ENCODE measurements at places on chromosomes 2 and 18.

GRCh38 chr18:3511980-3512379 lies 62.0 kb downstream of the TGIF1 start:
- DNase-seq: no peak

DNA sequence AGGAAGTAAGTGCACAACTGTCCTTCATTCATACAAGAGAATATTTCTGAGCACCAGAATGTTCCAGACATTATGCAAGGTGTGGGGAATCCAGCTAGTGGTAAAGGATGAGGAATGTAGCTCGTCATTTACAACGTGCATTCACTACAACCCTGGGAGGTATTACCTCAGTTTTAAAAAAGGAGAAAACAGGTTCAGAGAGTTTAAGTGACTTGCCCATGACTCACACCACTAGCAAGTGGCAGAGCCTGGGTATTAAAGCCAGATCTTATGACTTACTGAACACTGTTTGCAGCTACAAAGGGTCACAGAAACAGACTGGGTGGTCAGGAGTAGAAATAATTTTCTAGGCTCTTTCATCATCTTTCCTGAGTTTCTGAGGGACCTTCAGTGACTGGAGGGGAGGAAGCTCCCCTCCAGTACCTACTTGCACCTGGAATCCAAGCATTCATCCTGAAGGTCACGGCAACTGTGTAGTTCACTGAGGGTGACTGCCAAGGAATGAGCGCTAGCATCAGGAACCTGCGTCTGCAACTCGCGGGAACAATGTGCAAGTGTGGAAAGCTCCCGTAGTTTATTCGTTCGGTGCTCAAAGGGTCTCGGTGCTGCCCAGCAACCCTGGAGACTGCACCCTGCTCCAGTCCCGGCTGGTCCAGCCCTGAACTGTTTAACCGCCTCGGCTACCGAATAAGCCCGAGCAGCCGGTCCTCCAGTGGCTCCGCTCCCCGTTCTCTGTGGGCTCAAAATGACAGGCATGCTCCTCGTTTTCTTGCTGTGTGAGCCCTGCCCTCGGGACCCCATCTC lies 647 bp downstream of the CCDC121 start:
- no peak for DNase-seq

DNA sequence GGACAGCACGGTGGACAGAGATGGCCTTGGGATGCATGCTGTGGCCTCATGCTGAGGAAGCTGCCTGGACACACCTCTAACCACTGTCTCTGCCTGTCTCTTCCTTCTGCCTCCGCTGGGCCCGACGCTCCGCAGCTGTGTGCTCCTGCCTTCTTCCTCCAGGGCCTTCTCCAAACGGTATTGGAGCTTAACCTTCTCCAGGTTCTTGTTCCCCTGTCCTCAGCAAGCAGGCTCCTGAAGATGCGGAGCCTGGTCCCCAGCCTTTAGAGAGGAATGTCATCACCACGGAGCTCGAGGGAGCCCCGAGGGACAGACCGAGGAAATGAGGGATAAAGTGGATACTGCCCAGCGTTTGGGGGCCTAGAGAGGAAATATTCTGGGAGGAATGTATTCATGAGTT lies 155.1 kb downstream of the DYSF start:
- no peak for DNase-seq

DNA sequence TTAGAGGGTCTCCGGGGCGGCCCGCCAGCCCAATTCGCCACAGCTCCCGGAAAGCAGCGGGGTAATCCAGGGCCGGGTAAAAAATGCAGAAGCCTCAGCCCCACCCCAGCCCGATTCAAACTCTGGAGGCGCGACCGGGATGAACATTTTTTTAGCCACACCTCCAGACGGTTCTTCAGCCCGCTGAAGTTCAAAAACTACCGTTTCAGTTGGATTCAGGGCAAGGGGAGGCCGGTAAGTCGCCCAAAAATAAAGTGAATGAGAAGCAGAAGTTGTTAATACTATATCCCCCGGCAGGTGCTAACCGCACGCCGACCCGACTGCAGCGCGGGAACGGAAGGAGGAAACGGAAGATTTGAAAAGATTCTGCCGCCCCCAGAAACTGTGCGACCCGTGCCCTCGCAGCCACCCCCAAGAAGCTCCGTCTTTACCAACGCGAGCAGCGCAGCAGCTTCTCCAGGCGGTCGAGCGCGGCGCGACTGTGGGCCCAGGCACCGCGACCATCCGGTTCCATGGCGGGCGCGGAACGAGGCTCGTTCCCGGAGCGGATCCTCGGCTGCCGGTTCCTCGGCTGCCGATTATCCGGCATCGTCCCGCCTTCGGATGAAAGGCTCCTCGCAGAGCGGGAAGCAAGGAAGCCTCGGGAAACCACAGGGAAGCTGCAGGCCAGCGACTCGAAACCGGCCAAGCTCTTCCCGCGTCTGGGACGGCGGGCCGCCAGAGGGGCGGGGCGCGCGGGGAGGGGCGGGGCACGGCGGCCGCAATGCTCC lies at the start of gene BARD1:
BARD1 (minus strand) TSS at position 703 of the 770 bp plus-strand sequence; CDS start at position 589, 114 bp downstream.
- DNase-seq: no peak

- DNase-seq: no peak
Measured at GRCh38 chr2:169073211-169073962, 4.0 kb downstream of the DHRS9 start.

DNA sequence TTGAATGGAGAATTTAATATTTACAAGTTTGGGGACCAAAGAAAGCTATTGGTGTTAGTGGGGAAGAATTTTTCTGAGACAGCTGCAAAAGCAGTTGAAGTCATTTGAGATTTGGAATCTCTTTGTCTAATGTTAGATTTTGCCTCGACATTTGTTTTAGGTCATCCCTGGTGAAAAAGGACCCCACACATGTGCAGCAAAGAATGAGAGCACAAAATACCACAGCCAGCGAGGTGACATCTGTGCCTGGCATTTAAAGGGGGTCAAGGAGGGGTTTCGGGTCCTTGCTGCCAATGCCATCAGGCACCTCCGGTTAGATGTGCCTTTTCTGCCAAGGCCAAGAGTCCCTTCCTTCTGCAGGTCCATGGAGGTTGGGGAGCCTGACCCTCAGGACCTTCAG lies 173.3 kb downstream of the TRIB2 start:
- DNase-seq: no peak

- DNase-seq: no peak
Measured at GRCh38 chr2:148992448-148992847, 46.1 kb upstream of the LYPD6B start.

GRCh38 chr2:9076210-9076609 lies 72.7 kb upstream of the MBOAT2 start:
- DNase-seq: no peak

DNA sequence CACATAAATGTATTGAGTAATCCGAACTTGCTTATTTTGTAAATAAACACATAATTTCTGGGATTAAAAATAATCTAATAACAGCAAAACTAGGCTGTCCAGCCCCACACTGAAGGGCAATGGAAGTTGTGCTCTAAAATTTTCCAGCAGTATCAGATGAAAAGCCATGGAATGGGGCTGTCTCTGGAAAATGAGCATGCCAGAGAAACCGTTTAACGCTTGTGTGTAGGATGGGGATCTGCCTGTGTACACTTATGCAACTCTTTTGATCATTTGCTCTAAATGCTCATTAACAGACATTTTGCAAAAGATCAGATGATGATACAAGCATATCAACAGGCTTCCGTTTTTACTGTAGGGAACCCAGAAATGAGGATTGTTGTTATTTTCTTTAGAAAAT lies 177.6 kb downstream of the SLC8A1 start:
- DNase-seq: no peak

DNA sequence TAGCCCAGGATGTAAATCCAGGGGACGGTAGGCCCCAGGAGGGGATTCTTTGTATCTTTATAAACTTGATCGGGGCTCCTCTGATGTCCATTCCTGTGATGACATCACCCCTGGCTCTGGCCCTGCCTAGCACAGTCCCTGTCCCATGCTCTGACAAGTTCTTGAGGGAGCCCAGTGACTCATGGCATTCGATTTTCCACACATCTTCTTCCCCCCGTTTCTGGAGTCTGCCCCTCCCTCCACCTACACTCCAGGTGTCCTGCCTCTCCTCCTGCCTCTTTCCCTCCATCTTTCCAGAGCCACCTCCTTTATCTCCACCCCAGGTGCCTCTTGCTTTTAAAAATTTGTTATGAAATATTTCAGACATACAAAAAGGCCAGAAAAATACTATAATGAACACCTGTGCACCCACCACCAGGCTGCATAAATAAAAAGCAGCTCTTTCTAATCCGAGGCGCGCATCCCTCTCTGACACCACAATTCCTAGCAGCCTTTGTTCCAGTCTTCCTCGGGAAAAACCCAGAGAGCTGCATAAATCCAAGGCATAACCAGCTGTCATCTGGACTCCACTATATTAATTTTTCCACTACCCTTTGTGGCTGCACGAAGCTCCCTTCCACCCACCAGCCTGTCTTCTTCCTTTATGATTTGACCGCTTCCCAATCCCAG lies 207.7 kb downstream of the ZBTB7C start:
- DNase-seq: no peak

- DNase-seq: no peak
Measured at GRCh38 chr2:85806358-85807118, 52.7 kb downstream of the ATOH8 start.

- no peak for DNase-seq
Measured at GRCh38 chr2:44051593-44052347, 56.0 kb upstream of the LRPPRC start.

GRCh38 chr2:120737340-120738101 lies 1.9 kb downstream of the GLI2 start:
- DNase-seq: no peak

GRCh38 chr2:105739426-105739825 lies 5.3 kb upstream of the NCK2 start:
- DNase-seq: no peak

DNA sequence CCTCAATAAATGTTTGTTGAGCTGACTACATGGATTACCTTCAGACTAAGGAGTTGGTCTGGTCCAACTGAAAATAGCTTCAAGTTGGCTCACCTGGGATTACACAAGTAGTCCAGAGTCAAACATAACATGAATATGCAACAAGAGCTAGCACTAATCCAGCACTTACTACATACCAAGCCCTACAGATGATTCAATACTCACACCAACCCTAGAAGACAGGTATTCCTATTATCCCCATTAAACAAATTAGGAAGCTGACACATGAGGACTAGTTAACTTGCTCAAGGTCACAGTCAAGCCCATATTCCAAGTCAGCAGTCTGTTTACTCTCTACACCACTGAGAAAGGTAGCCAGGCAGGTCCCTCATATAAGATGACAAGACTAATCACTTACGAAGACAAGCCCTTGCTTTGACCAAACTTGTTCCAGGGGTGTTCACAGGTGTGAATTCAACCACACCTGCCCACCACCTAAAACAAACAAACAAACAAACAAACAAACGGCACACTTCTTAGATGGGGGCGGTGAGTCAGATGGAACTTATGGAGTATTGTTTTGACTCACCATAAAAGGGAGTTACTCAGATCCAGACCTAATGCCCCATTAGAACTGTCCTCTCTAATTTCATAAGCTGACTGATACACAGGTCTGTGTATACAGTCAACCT lies 29.1 kb downstream of the TMEM131 start:
- DNase-seq: no peak

- DNase-seq: no peak
Measured at GRCh38 chr2:154466226-154466625, 232.3 kb upstream of the KCNJ3 start.

DNA sequence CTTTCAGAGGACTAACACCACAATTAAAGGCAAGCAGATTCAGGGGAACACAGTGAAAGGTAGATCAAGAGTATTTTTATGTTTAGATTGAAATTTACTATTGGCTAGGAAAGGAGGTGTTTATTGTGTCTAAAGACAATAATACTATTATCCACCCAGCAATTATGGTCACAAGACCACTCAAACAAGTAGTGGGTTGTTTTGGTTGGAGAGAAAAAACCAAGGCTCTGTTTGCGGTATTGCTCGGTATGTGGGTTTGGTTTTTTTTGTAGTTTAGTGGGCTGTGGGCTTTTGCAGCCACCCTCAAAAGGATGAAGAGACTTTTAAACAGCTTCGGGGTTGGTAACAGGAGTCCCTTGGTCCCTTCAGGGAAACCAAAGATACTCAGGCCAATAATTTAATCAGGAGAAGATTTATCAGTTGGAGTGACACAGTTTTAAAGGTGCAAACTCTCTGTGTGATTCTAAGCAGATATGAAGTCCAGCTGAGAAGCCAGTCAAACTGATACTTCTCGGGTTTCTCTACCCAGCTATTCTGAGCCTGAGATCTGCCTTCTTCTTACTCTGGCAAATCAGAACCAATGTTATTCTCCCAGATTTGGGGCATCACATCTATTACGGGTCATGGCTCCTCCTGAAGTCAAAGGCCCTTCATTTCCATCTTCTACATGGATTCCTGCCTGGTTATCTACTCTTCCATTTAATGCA lies 55.3 kb downstream of the DCC start:
- DNase-seq: no peak

- no peak for DNase-seq
Measured at GRCh38 chr2:119004602-119005001, 62.6 kb downstream of the MARCO start.

GRCh38 chr2:187581125-187581896 lies 27.1 kb upstream of the TFPI start:
- DNase-seq: no peak

DNA sequence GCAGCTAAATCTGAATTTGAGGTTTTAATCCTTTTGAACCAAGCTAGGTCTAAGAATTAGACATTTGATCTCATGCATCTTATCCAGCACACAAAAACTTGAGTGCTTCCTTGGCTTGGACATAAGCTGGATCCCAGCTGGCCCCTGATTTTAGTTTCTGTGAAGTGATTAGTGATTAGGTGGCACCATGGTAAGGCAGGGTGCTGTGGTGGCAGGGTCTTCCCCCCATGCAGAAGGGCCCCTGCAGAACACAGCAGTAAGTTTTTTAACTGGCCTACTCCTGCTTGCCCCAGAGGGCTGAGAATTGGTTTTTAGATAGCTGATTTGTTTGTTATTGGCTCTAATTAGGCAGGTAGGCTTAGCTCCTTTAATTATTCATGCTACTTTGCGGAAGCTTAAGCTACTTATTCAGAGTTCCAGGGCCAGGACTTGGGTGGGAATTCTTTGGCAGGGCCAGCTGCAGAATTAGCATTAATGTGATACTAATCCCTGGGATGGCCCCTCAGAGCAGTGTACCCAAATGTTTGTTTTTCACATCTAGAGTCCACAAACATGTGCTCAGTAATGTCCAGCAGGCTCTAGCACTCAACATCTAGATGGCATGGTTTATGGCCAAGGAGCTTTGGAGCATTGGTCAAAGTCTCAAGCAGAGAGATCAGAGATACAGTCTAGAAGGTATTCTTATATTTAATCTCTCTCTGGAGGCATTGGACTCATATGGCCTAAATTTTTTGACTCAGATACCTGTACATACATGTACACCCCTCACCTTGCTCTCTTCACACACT lies 99.6 kb downstream of the FMNL2 start:
- no peak for DNase-seq

DNA sequence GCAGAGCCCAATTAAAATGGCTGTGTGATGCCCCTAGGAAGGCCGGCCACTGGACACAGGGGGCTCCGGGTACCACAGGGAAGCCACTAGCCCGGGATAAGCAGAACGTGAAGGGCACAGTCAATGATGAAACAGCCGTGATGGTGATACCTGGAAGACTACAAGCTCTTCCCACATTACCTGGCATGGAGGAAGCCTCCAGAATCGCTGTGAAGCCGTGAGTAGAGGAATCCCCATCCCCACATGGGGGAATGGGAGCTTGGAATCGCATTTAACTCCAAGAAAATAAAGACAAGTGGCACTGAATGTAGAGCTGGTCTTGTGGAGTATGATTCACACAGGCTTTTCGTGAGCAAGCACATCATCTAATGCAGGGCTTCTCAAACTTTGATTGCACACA lies 16.1 kb downstream of the GALNT14 start:
- DNase-seq: no peak

- no peak for DNase-seq
Measured at GRCh38 chr2:224260372-224261020, 141.4 kb downstream of the FAM124B start.

Measured in cortex of kidney (tissue), 1 donor.